ENCODE measurements at places on chromosomes 5 and 9.

GRCh38 chr9:128696923-128697707, 5.2 kb upstream of the PKN3 start:
- DNase-seq = no peak

DNA sequence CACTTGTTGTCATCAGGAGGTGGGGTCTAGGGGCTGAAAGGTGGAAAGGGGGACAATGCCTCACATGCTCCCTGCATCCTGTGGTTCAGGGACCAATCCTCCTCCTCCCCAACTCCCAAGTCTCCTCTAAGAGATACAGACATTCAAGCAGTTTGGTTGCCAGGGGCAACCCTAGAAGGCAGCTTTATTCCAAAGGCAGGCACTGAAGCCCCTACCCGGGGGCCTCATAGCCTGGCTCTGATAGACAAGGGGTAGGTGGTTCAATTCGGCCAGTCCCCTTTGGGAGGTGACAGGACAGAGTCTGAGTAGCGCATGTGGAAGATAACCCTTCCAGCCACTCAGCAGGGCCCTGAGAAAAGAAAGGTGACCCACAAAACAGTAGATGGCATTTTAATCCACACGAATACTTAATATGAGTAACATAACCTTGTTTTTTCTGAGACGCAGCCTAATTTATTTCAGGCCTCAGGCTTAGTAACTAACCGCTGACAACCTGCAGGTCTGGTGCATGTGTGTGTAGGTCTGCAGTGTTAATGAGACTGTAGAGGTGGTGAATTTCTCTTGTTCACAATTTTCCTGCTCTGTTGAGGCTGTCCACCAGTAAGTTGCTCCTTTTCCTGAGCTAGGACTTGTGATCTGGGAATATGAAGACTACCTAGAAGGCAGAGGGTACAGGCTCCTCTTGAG, 31.3 kb upstream of the HSPA9 start:
- DNase-seq = no peak

- DNase-seq = no peak
Measured at GRCh38 chr5:113199122-113199905, 222.7 kb downstream of the DCP2 start.

GRCh38 chr5:14417792-14418765, 163.5 kb upstream of the OTULINL start:
- DNase-seq = no peak

- DNase-seq = no peak
Measured at GRCh38 chr5:35484241-35484640, 133.4 kb upstream of the SPEF2 start.

GRCh38 chr9:116998305-116998704, 311.2 kb downstream of the TRIM32 start:
- DNase-seq = no peak

DNA sequence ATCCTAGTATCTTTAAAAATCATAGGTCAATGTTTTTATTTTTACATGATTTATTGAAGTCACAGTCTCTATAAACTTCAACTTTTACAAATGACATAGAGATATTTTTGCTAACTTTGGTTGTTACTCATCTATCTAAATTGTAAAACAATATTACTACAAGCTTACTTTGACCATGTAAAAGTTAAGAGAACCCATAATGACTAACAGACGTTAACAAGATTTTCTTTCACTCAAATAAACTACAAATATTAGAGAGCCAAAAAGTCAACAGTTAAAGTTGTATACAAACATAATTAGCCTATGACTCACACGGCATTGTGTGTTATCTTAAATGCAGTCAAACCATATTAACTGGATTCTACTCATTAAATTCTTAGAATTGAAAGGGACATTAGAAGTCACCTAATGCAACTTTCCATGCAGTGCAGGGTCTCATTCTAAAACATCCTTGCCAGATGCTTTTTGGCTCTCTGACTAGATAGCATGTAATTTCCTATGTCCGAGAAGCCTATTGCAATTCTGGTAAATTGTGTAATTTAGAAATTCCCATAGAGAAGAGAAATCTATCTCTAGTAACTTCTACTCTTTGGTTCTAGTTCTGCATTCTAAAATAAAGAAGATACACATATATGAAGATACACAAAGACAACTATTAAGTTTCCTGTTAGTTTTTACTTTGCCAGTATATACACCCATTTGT, 42.2 kb upstream of the UGT3A2 start:
- DNase-seq = no peak

- DNase-seq = no peak
Measured at GRCh38 chr9:35760651-35761050, 6.6 kb upstream of the MSMP start.

DNA sequence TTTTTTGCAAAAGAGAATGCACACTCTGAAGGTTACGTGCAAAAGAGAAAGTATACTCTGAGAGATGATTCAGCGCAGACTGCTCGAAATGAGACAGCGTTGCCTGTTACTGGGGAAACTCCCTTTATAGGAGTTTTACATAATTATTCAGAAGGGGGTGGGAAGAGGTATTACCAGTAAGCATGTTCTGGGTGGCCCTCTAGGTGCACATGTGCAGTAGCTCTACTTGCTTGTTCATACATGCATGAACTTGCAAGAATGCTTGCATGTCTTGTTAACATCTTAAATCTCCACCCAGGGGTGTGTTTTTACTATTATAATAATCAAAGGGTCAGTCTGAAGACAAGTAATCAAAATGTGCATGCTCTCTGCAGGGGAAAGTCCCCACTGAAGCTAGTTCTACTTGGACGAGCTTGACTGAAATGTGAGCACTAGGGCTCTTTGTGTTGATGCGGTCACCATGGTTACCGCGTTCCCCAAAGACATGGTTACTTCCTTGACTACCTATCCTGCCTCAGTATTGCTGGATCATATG, 75.5 kb downstream of the SGCD start:
- no peak for DNase-seq

GRCh38 chr5:138961221-138961620, 86.1 kb upstream of the LRRTM2 start:
- DNase-seq = no peak

- no peak for DNase-seq
Measured at GRCh38 chr9:133730994-133731715, 7.0 kb downstream of the SARDH start.

- peak; percentile 28 for DNase-seq
Measured at GRCh38 chr5:157917899-157918809, 59.2 kb upstream of the CLINT1 start.

- no peak for DNase-seq
Measured at GRCh38 chr5:85000671-85001070, 616.0 kb upstream of the EDIL3 start.

- DNase-seq = no peak
Measured at GRCh38 chr5:60809891-60810425, 34.1 kb downstream of the ELOVL7 start.

DNA sequence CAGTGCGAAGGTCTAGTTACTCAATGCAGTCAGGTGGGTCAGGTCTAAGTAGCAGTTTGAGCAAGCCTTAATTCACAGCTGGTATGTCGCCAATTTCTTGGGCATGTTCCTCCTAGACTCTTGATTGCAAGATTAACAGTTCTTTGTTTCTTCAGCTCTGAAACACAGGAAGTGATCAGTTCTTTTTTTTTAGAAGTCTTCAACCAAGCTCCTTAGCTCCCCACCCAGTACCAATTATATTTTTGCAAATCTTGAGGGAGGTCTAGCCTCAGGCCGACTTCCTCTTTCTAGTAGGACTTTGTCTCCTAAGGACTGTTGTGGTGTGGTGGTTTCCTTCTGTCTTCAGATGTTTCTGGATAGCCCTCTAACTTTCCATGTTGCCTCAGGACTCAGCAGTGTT, 2054.2 kb downstream of the MAT2B start:
- no peak for DNase-seq

DNA sequence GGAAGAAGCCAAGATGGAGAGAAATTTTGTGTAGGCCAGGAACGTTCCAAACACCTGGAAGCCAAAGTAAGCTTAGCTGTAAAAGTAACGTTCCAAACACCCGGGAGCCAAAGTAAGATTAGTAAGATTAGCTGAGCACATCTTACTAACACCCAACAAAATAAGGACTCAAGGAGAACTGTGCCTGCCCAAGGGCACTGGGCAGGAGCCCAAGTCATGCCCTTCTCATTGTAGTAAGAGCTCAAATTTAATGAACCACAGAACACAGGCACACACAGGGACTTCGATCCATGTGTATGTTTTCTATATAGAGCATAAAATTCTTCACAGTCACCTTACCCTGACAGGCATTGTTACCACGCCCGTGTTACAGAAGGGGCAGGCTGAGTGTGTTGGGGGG, 36.1 kb upstream of the NXNL2 start:
- DNase-seq = no peak

GRCh38 chr9:77514886-77515711, 133.0 kb downstream of the GNA14 start:
- DNase-seq = peak; percentile 19

GRCh38 chr5:67434466-67434865, 237.9 kb upstream of the CD180 start:
- no peak for DNase-seq

DNA sequence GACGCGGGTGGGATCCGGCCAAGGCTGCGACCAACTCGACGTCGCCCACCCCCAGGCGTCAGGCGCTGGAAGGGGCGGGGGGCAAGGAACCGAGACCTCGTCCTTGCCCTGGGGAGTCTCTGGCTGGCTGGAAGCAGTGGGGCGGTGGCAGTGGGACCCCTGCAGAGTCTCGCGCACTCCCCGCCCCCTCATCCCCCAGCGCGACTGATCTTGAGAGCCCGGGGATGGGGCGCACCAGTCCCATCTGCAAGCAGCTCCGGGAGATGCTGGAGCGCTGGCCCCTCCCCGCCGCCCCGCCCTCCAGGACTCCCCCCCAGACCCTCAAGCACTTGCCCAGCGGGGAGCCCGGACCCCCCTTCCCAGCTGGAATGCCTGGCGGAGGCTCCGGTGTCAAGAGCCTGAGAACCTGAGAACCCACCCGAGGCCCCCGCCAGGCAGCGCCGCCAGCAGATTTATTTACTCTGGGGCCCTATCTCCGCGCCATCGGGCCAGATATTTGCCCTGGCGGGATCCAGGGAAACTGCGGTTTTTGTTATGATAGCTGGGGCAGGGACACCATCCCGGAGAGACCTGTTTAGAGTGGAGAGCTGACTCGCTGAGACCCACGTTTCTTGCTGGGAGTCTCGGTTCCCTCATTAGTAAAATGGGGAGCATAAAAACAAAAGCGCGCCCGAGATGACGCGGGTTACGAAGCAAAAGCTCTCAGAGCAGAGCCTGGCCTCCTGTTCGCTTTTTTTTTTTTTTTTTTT, 1.2 kb downstream of the PRRT1B start:
- no peak for DNase-seq

DNA sequence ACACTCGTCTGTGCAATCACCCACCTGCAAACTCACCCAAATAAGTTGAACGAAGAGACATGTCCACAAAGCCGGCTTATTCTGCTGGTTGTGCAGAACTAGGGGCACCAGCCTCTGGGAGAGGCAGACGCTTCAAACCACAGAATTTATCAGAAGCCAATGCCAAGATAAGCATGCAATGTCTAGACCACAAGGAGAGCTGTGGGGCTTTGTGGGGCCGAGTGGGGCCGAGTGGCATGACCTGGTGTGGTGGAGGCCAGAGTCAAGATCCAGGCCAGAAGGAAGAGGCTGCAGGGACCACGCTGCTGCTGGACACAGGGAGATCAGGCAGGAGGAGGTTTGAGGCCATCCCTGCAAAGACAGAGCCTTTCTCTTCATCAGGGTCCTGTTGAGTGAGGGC, 259.0 kb downstream of the IRX2 start:
- no peak for DNase-seq

DNA sequence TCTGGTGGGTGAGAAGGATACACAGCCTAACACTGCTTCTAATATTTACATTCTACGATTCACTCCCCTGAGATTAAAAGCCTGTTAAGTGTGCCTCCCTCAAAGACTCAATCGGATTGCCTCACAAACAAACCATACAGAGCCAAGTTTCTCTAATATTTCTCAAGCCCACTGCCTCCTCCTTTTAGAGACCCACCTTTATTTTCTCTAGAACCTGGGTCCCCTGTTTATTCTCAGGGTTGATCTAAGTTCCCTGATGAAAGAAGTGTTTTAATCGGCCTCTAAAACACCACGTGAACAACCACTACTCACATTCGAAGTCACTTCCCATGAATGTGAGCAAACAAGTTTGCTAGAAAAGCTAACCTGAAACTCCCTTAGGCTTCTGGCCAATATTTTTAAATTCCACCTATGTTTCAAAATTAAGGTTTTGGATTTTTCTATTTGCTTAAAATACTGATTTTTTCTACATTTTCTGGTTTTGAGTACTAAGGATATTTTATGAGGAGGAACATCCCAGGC, 76.5 kb downstream of the GLIS3 start:
- DNase-seq = no peak

DNA sequence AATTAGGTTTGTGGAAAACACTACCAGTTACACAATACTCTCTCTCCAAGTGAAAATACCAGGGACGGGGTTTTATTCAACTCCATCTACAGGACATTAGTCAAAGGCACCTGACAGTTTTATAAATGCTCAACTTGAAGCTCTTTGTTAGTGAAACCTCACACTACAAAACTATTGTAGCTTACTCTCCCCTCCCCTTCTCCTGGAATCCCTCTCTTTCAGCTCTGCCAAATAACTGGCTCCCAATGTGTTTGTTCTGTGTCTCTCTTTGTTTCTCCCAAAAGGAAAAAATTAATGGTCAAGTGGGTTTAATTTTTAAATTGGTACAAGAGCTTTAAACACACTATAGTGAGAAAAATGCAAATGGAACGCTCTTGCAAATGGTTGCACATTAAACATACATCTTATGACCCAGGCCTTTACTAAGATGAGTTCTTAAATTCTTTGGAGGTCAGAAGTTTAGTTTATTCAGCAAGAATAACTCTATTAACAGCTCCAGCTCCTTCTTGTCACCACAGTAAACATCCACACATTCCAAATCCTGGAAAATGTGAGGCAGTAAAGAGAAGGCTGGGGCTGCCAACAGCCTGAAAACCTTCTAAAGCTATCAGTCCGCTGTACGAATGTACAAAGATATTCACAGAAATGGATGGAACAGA, 48.4 kb downstream of the ZNF608 start:
- DNase-seq = no peak

DNA sequence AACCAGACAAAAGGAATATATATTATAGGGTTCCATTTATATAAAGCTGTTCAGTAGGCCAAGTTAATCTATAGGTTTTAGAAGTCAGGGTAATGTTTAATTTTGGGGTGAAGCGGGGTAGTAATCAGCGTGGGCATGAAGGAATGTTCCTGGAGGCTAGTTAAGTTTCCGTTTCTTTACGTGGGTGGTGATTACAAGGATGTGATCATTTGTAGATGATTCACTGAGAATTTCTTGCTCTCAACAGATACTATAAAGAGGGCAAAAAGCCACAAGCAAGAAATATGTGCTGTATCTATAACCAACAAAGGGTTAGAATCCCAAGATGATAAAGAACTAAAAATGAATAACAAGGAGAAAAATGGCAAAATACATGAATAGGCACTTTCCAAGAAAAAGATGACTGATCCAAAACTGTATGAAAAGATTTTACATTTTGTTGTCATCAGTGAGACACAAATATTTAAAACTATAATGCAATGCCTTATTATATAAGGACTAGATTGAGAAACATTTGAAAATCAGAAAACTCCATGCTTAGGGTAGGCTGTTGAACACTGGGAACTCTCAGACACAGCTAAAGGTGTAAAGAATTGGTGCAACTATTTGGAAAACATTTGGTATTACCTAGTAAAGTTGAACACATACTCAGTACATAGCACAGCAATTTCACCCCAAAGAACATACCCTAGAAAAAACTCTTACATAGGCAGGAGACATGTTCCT, 224.3 kb upstream of the S1PR3 start:
- no peak for DNase-seq
